ENCODE measurements at places on chromosomes 12 and 14. TPM values are rescaled to one million over a fixed set of nuclear protein-coding genes. Genes with fewer than 3 reads are reported as not detected.

- no peak for DNase-seq
Observed at GRCh38 chr14:41623736-41624135, 17.1 kb downstream of the LRFN5 start.

HSPA2 gene
- total RNA-seq, result 9.5 TPM

INSM2 gene
- not detected for total RNA-seq

- no peak for DNase-seq
Observed at GRCh38 chr14:77790566-77791224, 9.2 kb upstream of the ADCK1 start.

RNF212B gene
- not detected for total RNA-seq

TMEM121 gene
- total RNA-seq, result 2.1 TPM

GRCh38 chr12:3420693-3421092 is 70.3 kb upstream of the PRMT8 start:
- DNase-seq, result no peak

All from mesenteric fat pad (tissue), 1 donor.